ENCODE measurements at places on chromosomes 3 and 15.

DNA sequence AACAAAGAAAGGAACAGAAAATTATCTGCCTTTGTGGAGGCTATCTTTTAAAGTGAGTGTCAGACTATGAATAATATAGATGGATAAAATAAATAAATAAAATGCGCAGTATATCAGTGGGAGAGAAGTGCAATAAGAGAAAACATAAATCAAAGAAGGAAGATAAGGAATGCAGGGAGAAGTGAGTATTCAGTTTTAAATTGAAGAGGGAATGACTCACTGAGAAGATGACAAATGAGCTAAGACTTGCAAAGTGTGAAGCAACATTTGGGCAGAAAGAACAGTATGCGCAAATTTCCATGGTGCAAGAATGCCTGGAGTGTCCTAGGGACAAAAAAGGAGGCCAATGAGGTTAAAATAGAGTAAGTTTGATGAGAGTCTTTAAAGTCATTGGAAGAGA lies 1300.1 kb upstream of the ALCAM start:
- no peak overlapping the region for H3K4me3 ChIP-seq
- no peaks in the 10 kb centered on the region for H3K4me1 ChIP-seq

DNA sequence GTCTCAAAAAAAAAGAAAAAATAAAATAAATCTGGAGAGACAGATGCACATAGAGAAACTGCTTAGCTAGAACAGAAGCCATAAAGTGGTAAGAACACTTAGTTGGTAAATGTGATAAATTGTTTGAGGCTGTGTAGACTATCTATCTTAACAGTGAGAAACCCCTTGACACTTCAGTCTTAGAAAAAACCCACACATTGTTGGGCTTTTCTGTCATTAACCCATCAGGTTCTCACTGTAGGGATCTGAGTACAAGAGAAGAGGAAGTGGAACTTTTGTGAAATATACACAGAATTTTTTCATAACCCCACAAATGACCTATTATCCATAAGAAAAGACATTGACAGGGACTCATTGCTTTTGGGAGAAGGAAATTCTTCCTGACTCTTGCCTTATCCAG lies 24.4 kb downstream of the TP63 start:
- H3K36me3 ChIP-seq: no peaks in the 10 kb centered on the region
- H3K4me3 ChIP-seq: no peak overlapping the region
- DNase-seq: no peak
- H3K4me1 ChIP-seq: no peaks in the 10 kb centered on the region
- no peaks in the 10 kb centered on the region for H3K27me3 ChIP-seq

DNA sequence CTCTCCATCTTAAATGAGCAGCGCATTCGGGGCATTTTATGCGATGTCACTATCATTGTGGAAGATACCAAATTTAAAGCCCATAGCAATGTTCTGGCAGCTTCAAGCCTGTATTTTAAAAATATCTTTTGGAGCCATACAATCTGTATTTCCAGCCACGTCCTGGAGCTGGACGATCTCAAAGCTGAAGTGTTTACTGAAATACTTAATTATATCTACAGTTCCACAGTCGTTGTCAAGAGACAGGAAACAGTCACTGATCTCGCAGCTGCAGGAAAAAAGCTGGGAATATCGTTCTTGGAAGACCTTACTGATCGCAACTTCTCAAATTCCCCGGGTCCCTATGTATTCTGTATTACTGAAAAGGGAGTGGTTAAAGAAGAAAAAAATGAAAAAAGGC lies 44.4 kb upstream of the RASA2 start:
- no peaks in the 10 kb centered on the region for H3K27me3 ChIP-seq
- no peak overlapping the region for H3K4me3 ChIP-seq
- H3K27ac ChIP-seq: peak overlapping the region; percentile 67
- peaks cover 29% of the 10 kb centered on the region for H3K36me3 ChIP-seq
- DNase-seq: no peak

- H3K36me3 ChIP-seq: no peaks in the 10 kb centered on the region
- no peaks in the 10 kb centered on the region for H3K27me3 ChIP-seq
- DNase-seq: peak; percentile 26
- H3K4me3 ChIP-seq: no peak overlapping the region
- no peaks in the 10 kb centered on the region for H3K4me1 ChIP-seq
These were observed 150.5 kb downstream of the CFAP20DC start for GRCh38 chr3:58899159-58899952.

GRCh38 chr3:96449346-96449745 lies 365.0 kb upstream of the EPHA6 start:
- H3K27me3 ChIP-seq: no peaks in the 10 kb centered on the region
- no peak overlapping the region for H3K27ac ChIP-seq
- DNase-seq: no peak
- no peak overlapping the region for H3K4me3 ChIP-seq

DNA sequence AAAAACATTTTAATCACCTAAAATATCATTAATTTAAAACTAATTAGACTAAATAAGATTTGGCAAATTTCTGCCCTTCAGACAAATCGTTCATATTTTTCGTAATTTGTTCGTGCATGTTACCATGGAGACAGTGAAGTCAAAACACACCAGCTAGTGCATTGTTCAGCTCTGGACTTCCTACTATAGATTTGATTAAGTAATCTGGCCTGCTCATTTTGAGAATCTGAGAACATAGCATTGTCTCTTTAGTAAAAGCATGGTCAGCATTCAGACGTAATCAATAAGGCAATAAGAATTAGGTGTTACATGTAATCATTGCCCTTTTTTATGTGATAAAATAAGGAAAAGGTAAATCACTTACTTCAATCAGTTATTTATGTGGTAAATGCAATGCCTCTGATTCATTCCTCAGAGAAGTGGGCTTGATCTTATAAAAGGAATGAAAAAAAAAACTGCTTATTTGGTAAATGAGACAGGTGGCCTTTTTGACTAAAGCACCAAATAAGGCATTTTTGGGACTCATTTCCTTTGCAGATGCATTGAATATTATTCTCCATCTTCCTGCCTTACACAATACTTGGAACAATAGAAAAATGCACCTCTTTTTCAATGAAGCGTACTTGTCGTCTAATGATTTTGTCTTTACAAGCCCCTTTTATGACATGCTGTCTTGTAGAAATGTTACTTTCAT lies 84.5 kb upstream of the FNDC3B start:
- H3K4me1 ChIP-seq: peaks cover 6% of the 10 kb centered on the region
- H3K4me3 ChIP-seq: no peak overlapping the region
- no peaks in the 10 kb centered on the region for H3K27me3 ChIP-seq
- no peak overlapping the region for H3K27ac ChIP-seq

DNA sequence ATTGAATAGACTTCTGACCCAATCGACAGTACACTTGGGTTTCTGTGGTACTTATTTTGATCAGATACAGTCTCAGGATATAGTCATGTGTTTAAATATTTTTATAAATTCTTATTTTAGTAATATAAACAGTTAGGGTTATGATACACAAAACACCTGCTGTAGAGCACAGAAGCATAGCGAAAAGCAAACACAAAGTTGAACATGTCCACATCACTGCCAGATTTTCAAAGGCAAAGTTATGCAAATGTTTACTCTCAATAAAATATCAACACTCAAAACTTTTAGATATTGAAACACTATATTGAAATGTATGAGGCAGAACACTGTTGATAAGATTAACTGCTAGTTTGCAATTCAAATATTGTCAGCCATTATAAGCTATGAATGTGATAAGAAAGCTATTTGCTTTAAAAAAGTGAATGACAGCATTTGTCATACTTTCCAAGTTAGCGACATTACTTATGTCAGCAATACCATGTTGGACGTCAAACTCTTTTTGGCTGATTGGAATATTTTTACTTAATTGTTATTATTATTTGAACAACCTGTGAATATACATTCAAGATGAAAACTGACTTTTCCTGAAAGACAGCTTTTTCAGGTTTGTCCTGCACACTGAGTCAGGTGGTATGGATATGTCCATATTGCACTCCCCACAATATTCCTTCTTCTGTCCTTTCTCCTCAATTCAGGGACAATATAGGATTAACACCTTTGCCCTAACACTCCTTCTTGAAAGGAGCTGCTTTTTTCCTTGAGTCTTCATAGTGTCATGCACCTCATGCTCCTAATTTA lies 367.1 kb downstream of the EPHA3 start:
- no peaks in the 10 kb centered on the region for H3K27me3 ChIP-seq
- H3K27ac ChIP-seq: no peak overlapping the region
- no peak overlapping the region for H3K4me3 ChIP-seq
- H3K4me1 ChIP-seq: no peaks in the 10 kb centered on the region

DNA sequence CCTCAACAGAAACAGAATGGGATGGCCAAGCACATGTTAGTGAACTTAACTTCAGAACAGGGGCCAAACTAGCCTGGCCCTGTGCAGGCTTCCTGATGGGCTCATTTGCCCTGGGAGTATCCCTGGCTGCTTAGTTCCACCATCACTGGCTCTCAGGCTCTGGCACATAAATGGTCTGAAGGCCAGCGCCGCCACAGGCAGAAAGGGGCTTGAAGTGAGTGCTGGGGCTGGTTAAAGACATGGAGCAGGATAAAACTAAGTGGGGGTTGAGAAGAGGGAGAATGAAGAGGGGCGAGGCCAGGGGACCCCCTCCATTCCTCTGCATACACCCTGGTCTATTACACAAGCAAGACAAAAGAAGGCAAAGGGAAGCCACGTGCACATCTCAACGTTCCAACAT lies 12.2 kb downstream of the SLCO2A1 start:
- DNase-seq: no peak
- H3K36me3 ChIP-seq: no peaks in the 10 kb centered on the region
- no peaks in the 10 kb centered on the region for H3K4me1 ChIP-seq
- no peak overlapping the region for H3K4me3 ChIP-seq

DNA sequence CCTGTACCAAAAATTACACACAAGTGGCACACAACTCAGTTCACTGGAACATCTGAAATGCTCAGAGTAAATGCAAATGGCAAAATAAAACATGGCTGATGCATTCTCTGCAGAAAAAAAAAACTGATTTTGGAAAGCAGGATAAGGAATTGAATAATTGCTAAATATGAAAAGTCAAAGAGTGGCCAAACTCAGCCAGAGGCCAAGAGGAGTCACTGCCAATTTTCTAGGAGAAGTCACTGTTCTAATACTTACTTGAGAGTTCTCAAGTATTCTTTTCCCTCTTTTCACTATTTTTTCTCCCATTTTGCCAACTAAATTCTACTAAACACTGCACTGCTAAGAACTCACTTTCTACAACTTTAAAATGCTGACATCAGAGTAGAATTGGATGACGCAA lies 1018.6 kb downstream of the TUSC7 start:
- no peak overlapping the region for H3K4me3 ChIP-seq
- no peak overlapping the region for H3K27ac ChIP-seq
- no peak for DNase-seq
- H3K4me1 ChIP-seq: no peaks in the 10 kb centered on the region

- H3K4me1 ChIP-seq: peaks cover 51% of the 10 kb centered on the region
- DNase-seq: no peak
- no peaks in the 10 kb centered on the region for H3K27me3 ChIP-seq
- H3K4me3 ChIP-seq: no peak overlapping the region
- no peaks in the 10 kb centered on the region for H3K36me3 ChIP-seq
These were observed 68.7 kb downstream of the SMAD6 start for GRCh38 chr15:66770518-66771350.

- H3K27ac ChIP-seq: peak overlapping the region; percentile 74
- H3K4me3 ChIP-seq: no peak overlapping the region
- no peaks in the 10 kb centered on the region for H3K27me3 ChIP-seq
- peaks cover 24% of the 10 kb centered on the region for H3K4me1 ChIP-seq
- peak; percentile 23 for DNase-seq
- peaks cover 6% of the 10 kb centered on the region for H3K36me3 ChIP-seq
These were observed 17.4 kb downstream of the H1-8 start for GRCh38 chr3:129560269-129560787.

DNA sequence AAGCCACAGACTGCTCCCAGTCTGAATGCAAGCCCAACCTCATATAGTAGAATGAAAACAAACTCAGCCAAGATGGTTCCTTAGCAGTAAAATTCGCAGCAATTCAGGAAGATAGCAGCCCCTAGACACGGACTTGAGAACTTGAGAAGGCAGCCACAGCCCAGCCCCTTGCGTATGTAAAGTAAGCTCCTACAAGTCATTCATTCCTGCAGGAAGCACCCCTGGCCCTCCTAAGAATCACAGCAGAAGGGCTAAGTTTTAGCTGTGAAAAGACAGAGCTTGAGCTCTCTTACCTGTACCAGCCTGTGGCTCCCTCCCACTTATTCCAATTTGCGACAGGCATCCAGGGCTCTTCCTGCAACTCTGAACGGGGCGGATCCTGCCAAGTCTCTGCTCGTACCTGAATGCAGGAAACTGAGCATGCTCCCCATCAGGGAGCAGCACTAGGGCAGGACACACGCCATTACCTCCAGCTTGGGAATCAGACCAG lies 136.4 kb downstream of the MAGI1 start:
- peak; percentile 82 for DNase-seq
- no peaks in the 10 kb centered on the region for H3K27me3 ChIP-seq
- H3K4me1 ChIP-seq: peaks cover 16% of the 10 kb centered on the region
- peak overlapping the region; percentile 54 for H3K27ac ChIP-seq

- no peaks in the 10 kb centered on the region for H3K4me1 ChIP-seq
- H3K36me3 ChIP-seq: no peaks in the 10 kb centered on the region
- no peak overlapping the region for H3K4me3 ChIP-seq
- no peak overlapping the region for H3K27ac ChIP-seq
- DNase-seq: no peak
These were observed 81.0 kb downstream of the CLDN11 start for GRCh38 chr3:170499562-170500156.

- H3K4me3 ChIP-seq: no peak overlapping the region
- no peaks in the 10 kb centered on the region for H3K36me3 ChIP-seq
- no peaks in the 10 kb centered on the region for H3K4me1 ChIP-seq
- no peak for DNase-seq
- H3K27ac ChIP-seq: no peak overlapping the region
These were observed 96.7 kb downstream of the DHX30 start for GRCh38 chr3:47899495-47900108.

DNA sequence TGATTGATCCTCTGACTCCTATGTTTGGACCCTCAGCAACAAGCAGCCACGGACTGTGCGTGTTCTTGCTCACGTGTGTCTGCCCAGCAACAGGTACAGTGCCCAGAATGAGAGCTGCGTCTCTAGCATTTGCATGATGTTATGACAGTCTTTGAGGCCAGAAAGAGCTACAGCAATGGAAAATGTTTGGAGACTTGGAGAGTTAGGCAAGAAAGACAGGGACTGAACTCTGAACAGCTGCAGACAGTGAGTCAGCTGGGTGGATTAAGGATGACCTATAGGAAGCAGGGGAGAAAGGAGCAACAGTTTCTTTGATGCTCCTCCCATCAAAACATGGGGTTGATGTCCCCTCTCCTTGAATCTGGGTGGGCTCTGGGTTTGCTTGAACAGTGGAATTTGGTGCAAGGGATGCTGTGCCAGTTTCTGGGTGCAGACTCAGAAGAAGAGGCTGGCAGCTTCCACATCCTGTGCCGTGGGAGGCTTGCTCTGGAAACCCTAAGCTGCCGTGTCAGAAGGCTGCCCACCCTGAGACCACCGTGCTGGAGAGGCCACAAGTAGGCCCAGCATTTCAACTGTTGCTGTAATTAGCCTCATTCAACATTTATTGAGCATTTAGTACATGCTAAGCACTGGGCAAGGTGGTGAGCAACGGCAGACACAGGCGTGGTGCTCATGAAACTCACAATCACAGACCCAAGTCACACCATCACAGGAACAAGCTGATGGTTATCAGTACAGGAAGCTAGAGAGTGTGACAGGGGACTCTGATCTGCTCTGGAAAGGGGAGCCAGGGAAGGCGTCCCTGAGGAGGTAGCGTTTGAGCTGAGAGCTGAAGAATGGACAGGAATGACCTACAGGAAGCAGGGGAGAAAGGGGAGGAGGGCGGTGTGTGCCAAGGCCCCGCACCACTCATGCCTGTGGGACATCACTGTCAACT lies 21.7 kb downstream of the CCR9 start:
- no peak overlapping the region for H3K4me3 ChIP-seq
- H3K27ac ChIP-seq: no peak overlapping the region
- DNase-seq: no peak
- H3K4me1 ChIP-seq: no peaks in the 10 kb centered on the region
